Esophagus squamous epithelium (tissue), 5 donors: ENCODE measurements at places on chromosomes 4 and X. TPM values are rescaled to one million over a fixed set of nuclear protein-coding genes. Genes with fewer than 3 reads are reported as not detected.

Gene ASB5
- 0.15 TPM for total RNA-seq

Gene SRP72
- total RNA-seq: 36.4 TPM

Gene CCNA2
- 11.6 TPM for total RNA-seq

Gene EDA2R
- 0.08 TPM for total RNA-seq

Gene CLDN34
- 0.26 TPM for total RNA-seq

Gene BMPR1B
- 0.09 TPM for total RNA-seq

Gene KCNIP4
- total RNA-seq: 0.19 TPM

Gene USP26
- total RNA-seq: not detected

Gene FAM149A
- 0.83 TPM for total RNA-seq

Gene ZNF280C
- 3.1 TPM for total RNA-seq

Gene MAGEA10
- not detected for total RNA-seq

Gene NPY5R
- not detected for total RNA-seq

Gene SPANXN4
- not detected for total RNA-seq

Gene MAGEA9B
- total RNA-seq: not detected

Gene RNF128
- 9.5 TPM for total RNA-seq

Gene SFRP2
- total RNA-seq: 8.3 TPM

Gene TMSB15A
- not detected for total RNA-seq

Gene DSPP
- not detected for total RNA-seq

Gene MAGEA1
- not detected for total RNA-seq

Gene ANKRD50
- total RNA-seq: 18.7 TPM

Gene TMEM129
- total RNA-seq: 47.5 TPM
